Kidney (tissue), 22 donors: ENCODE measurements at places on chromosomes 11 and 22.

DNA sequence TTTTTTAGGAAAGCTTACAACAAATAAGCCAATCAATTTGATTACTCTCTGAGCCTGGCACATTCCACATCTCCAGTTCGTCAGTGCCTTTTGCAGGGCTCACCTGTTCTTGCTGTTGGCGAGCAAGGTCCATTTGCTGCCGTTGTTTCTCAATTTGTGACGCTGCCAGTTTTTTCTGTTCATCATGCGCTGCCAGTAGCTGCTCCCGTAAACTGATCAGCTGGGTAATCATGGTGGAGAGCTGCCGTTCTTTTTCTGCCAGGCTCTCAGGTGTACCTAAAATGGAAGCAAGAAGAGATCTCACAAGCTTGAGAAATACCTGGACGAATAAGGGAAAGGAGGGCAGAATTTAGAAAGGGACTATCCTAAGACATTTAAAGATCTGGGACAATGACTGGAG lies 169.7 kb downstream of the SOX6 start:
- no peak for DNase-seq

GRCh38 chr11:133522344-133522743 lies 10.0 kb downstream of the OPCML start:
- DNase-seq, result no peak

- no peak for DNase-seq
Measured at GRCh38 chr11:133227632-133228111, 304.6 kb downstream of the OPCML start.

- no peak for DNase-seq
Measured at GRCh38 chr11:32002311-32002710, 88.6 kb upstream of the RCN1 start.

DNA sequence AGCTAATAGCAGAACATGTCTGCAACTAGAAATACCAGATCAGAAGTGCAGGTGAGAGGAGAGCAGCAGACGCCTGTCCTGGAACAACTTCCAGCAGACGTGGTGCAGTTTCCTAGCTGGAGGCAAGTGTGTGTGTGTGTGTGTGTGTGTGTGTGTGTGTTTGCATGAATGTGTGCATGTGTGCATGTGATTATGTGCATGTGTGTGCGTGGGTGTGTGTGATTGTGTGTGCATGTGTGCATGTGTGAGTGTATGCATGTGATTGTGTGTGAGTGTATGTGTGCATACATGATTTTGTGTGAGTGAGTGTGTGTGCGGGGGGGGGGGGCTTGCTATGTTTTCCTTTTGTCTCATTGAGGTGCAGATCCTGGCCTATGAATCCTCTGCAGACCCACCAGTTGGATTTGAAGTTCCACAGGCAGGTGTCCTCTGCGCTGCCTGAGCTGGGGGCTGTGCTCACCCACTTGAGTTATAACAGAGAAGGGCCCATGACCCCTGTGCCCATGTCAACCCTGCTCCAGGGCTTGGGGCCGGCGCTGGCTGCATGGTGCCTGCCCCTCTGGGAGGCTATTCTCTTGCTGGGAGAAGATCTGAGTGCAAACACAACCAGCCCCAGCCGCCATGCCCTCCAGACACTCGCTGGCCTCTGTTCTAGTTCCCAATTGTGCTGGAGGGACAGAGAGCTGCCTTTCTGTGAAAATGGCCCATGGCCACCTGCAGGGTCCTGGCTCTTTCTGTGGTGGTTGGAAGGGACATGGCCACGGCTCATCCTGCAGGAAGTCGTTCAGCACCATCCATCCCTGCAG lies 821.3 kb downstream of the BRD1 start:
- no peak for DNase-seq

- DNase-seq, result no peak
Measured at GRCh38 chr11:58917159-58917783, 22.0 kb upstream of the GLYATL1 start.

DNA sequence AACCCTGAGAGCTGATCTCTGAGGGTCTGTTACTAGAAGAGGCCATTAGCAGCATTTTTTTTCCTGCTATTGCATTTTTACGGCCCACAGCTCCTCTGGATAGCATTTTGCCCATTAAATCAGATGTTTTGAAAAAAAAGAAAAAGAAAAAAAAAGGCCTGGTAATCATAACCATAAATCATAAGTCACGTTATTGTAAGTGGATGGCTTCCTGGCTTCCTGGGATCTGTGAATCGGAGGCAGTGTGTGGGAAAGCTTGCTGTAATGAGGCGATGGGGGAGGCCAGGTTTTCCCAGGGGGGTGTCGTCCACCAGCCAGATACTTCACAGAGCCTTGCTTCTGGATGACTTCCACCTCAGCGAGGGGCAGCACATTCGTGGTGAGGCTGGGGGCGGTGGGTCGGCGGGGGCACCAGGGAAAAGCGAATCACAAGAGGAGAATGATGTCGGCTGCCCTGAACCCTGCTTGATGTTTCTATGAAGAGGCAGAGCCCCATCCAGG lies 106.5 kb upstream of the SYT13 start:
- no peak for DNase-seq
